Ascending aorta (tissue), 2 donors: ENCODE measurements at places on chromosomes 2 and 18.

DNA sequence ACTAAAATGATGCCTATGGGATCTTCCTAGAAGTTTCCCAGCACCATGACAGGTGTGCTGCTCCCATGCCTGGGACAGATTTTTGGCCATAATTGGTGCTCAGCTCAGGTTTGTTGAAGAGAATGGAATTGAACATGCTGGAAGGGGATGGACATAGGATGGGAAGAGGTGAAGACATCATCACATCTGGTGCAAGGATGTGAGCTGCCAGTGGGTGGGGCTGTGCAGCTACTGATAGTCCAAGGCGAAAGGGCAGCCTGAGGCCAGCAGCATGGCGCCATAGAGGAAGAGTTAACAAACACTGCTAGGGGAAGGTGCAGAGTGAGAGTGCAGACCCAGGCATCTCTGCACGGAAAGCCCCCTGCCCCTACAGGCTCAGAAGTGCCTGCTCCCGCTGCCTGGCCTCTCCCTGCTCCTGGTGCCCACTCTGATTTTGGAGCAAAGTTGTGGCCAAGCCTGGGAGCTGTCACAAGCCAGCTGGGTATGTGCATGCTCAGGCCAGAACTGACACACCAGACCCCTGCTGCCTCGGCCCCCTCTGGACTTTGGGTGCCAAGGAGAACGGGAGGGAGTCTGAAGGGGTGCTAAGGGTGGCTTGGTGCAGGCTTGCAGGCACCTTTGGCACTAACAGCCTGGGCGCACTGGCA is 178.6 kb downstream of the ZBTB7C start:
- H3K27me3 ChIP-seq, result no peaks in the 10 kb centered on the region
- H3K4me1 ChIP-seq, result peaks cover 3% of the 10 kb centered on the region
- no peak overlapping the region for H3K27ac ChIP-seq
- H3K4me3 ChIP-seq, result no peak overlapping the region
- H3K36me3 ChIP-seq, result no peaks in the 10 kb centered on the region
- DNase-seq, result no peak

DNA sequence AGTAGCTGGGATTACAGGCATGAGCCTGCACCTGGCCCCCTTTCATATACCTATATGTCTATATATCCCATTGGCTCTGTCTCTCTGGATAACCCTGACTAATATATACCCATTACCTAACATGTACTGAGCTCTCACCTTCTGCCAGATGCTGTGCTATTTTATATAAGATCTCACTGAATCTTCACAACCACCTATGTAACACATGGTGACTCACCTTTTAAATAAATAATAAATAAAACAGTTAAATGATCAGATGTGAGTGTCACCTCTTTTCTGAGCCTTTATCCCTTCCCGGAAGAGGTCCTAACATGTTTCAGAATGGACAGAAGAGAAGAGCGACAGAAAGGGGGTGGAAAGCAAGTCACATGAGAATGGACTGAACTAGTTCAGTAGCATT is 123.1 kb downstream of the SPIRE1 start:
- no peak overlapping the region for H3K27ac ChIP-seq
- DNase-seq, result no peak

GRCh38 chr18:56919190-56919589 is 227.7 kb upstream of the BOD1L2 start:
- no peaks in the 10 kb centered on the region for H3K4me1 ChIP-seq
- H3K36me3 ChIP-seq, result no peaks in the 10 kb centered on the region
- no peaks in the 10 kb centered on the region for H3K27me3 ChIP-seq
- no peak for DNase-seq
- no peak overlapping the region for H3K4me3 ChIP-seq

DNA sequence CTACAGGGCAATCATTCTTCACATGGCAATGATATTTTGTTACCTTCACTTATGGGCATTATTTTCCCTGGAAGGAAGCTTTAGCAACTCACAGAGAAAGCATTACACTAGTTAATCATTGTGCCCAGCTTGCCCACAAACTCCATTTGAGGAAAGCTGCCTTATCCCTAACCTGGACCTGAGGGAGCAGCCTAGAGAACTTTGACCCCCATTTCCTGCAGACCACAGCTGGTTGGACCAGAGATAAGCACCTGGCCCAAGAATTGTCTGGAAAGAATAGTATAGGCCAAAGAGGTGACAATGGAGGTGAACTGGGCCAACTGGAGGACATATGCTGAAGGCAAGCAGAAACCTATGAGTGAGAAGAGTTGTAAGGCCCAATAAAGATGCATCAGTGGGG is 48.4 kb upstream of the SESTD1 start:
- no peak overlapping the region for H3K27ac ChIP-seq
- H3K4me1 ChIP-seq, result no peaks in the 10 kb centered on the region
- H3K4me3 ChIP-seq, result no peak overlapping the region
- no peaks in the 10 kb centered on the region for H3K36me3 ChIP-seq
